ENCODE measurements at places on chromosomes 12 and 14.
A peak's percentile ranks its signal among the peaks of the same experiment; 100 is the strongest.

DNA sequence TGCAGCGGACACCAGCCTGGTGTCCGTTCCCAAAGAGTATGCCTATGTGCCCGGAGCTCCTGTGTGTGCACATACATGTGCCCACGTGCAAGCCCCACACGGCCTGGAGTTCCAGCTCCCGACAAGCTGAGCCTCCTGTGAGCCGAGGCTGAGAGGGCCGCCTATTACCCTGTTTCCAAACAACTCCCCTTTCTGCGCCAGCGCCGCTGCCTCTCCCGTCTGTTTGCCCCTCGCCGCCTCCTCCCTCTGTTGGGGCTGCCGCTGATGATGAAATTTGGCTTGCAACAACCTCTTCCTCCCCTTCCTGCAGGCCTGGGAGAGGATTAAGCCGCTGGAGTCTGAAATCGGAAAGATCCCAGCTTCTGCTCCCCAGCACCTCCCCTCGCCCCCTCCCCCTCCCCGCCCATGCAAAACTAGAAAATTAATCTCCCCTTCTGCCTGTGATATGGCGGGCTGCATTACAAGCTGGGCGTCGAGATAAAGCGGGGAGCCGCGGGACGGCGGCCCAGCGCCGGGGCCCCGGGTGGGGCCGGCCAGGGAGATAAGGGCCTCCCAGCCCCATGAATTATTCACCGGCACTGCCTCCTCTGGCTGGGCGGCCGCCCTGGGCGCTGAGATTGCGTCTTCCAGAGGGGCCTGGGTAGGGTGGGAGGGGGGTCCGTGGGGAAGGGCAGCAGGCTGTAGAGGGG, 6.8 kb upstream of the ASIC1 start:
- peak; percentile 12 for DNase-seq

- no peak for DNase-seq
Measured at GRCh38 chr14:59316151-59316830, 127.8 kb downstream of the DAAM1 start.

DNA sequence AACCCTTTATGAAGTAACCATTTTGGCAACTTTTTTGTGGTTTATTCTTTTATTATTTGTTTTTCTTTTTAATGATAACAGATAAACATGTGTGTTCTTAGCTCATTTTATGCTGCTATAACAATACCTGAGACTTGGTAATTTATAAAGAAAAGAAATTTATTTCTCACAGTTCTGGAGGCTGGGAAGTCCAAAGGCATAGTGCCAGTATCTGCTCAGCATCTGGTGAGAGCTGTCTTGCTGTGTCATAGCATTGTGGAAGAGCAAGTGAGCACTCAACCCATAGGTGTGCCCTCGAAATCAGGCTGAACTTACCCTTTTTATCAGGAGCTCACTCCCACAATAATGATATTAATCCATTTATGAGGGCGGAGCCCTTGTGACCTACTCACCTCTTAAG, 8.0 kb upstream of the SCFD1 start:
- no peak for DNase-seq

DNA sequence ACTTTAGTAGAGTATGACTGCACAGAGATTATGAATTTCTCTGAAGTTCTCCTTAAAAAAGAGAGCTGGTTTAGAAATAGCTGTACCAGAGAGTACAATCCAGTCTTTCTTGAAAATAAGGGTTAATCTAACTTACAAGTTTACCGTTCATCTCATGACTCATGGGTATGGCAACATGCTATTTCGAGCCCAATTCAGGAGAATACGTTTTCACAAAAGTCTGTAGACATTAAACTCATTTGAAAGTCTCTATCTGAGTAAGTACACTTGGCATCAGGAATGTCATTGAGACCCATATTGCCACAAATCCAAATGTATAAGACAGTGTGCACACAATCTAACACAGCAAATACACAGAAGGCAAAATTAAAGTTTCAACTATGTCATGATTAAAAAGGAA, 160.5 kb downstream of the PIK3C2G start:
- peak; percentile 39 for DNase-seq

- DNase-seq, result peak; percentile 16
Measured at GRCh38 chr14:85533861-85534291, 3.9 kb downstream of the FLRT2 start.

GRCh38 chr12:119113496-119113986, 65.2 kb upstream of the HSPB8 start:
- no peak for DNase-seq

GRCh38 chr14:31926123-31926522, 151.0 kb upstream of the ARHGAP5 start:
- DNase-seq, result peak; percentile 46

- DNase-seq, result no peak
Measured at GRCh38 chr12:126926023-126926594, 1340.9 kb upstream of the TMEM132C start.

DNA sequence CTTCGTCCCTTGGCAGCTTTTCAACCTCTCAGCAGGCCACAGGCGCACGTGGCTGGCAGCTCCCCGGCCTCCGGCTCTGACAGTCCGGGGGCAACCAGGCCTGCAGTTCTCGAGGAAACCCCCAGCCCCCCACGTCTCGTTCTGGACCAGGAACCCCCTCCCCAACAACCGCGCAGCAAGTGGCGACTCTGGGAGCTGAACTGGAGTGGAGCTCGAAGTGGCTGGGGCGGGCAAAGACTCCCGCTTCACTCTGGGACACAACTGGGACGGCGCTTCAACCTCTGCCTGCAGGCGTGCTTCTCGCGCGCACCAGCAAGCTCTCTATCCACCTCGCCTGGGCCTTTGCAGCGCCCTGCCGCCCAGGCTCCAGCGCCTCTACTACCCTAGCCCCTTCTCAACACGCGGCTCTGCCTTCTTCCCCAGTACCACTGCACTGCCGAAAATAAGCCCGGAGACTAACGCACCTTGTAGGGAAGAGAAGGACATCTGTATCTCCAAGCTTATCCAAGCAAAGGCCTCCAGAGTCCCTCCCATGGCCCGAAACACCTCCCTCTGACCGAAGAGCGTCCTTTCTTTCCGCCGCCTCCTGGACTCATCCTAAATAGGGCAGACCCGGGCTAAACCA, 2.4 kb upstream of the NKX2-1 start:
- no peak for DNase-seq
